ENCODE measurements at places on chromosomes 5 and 9.
A peak's percentile ranks its signal among the peaks of the same experiment; 100 is the strongest.

DNA sequence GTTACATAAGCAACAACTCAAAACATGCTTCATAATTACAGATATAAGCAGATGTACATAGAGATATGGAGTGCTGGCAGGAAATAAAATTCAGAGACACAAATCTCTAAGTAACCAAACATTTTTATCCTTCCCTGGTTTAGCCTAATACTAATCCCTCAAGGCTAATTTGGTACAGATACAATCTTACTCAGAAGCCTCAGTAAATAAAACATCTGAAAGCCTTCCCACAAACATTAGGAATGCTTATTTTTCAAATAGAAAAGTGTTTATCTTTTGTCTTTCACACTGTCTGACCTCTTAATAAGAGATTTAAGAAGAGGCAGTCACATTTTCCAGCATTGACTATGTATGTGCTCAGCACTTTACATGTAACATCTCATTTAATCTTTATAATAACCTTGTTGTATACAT is 399.4 kb downstream of the ARRDC3 start:
- DNase-seq, result no peak

GRCh38 chr5:32489791-32490562 is 45.4 kb upstream of the ZFR start:
- DNase-seq, result peak; percentile 32

- no peak for DNase-seq
Measured at GRCh38 chr9:4792054-4792571, 631 bp upstream of the RCL1 start.

GRCh38 chr9:123975871-123976270 is 35.7 kb upstream of the LHX2 start:
- no peak for DNase-seq

DNA sequence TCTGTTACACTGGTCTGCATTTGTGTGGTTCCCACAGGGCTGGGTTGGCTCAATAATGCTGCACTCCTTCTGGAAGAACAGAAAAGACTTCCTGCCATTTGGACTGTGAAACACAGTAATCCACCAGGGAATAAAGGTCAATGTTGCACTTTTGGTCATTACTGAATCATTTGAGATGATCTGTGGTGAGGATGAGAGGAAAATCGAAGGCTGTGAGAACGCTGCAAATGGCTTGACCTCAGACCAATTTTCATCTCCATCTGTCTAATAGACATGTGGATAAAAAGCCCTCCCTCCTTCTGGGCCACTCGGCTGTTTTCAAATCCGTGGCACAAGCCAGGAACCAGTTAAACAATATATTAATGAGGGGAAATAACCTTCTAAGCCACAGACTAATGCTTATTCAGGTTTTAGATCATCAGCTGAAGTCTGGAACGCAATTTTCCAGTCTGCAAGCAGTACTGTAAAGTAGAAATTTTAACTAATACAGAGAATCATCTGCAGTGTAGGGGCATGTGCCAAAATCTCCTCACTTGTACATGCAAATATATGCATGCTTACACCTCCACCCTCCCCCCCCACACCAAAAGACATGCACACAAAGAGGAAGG is 20.2 kb downstream of the TLE1 start:
- no peak for DNase-seq
